Testis (tissue), 5 donors: ENCODE measurements at places on chromosomes 2 and 18. TPM values are rescaled to one million over a fixed set of nuclear protein-coding genes. Genes with fewer than 3 reads are reported as not detected.

RGPD4 gene
- 7.1 TPM for total RNA-seq

CTDP1 gene
- 47.2 TPM for total RNA-seq

CRYGD gene
- total RNA-seq: not detected

XIRP2 gene
- total RNA-seq: 3.9 TPM

ERFE gene
- total RNA-seq: 23.1 TPM

FBXO36 gene
- total RNA-seq: 7.1 TPM

SIX2 gene
- 1.1 TPM for total RNA-seq

CDK5R2 gene
- 1.6 TPM for total RNA-seq

STON1 gene
- total RNA-seq: 5.1 TPM

WNT6 gene
- total RNA-seq: 5.5 TPM

RMDN2 gene
- total RNA-seq: 31.6 TPM

PLEK gene
- total RNA-seq: 1.7 TPM

PSMA8 gene
- 13.1 TPM for total RNA-seq
